Small intestine (tissue), 16 donors: ENCODE measurements at places on chromosomes 2 and 18. TPM values are rescaled to one million over a fixed set of nuclear protein-coding genes. Genes with fewer than 3 reads are reported as not detected.

POTEJ gene
- polyA plus RNA-seq, result 0.10 TPM

DNA sequence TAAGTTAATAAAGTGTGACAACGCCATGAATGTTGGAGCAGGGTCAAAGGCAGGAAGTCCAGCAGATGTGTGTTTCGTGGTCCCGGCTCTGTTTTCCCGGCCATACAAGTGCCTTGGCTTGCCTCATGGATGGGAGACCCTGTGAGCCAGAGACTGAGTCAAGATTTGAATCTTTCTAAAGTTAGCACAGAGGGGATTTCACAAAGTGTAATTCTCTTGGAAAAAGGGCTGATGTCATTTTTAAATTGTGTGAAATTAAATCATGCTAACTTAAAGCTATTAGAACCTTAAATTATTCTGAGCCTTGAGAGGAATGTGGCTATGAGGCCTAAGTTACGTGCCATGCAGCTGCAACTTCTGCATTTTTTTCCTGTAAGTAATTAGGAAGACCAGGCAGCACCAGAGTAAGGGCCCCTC, 38.3 kb upstream of the RALBP1 start:
- no peak for DNase-seq

DNA sequence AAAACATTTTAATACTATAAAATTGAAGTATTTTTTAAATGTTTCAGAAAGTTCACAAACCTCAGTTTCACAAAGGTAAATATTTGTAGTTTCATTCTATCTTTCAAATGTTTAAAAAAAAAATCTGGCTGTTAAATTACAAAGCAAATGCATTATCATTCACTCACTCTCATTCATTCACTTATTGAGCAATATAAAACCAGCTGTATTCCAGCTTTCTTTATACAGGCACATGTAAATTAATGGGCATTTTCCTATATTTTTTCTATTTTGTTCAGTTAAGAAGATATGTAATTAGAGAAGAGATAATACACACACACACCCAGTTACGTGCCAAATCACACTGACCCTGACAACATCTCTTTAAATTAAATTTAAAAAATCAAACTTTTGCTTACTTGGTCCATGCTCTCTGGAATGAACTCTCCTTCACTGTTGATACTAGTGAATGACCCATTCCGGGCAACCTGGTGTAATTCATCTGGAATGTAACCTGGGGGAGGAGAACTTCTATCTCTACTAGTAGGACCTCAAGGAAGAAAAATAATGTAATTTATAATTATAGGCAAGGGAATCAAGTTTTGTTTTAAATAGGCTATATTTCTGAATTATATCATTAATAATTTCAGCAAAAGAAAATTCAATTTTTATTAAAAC, 32.5 kb upstream of the ERCC3 start:
- no peak for DNase-seq

GKN1 gene
- polyA plus RNA-seq, result not detected

- no peak for DNase-seq
These were observed 67.3 kb downstream of the CAMKMT start for GRCh38 chr2:44429034-44429433.

DNA sequence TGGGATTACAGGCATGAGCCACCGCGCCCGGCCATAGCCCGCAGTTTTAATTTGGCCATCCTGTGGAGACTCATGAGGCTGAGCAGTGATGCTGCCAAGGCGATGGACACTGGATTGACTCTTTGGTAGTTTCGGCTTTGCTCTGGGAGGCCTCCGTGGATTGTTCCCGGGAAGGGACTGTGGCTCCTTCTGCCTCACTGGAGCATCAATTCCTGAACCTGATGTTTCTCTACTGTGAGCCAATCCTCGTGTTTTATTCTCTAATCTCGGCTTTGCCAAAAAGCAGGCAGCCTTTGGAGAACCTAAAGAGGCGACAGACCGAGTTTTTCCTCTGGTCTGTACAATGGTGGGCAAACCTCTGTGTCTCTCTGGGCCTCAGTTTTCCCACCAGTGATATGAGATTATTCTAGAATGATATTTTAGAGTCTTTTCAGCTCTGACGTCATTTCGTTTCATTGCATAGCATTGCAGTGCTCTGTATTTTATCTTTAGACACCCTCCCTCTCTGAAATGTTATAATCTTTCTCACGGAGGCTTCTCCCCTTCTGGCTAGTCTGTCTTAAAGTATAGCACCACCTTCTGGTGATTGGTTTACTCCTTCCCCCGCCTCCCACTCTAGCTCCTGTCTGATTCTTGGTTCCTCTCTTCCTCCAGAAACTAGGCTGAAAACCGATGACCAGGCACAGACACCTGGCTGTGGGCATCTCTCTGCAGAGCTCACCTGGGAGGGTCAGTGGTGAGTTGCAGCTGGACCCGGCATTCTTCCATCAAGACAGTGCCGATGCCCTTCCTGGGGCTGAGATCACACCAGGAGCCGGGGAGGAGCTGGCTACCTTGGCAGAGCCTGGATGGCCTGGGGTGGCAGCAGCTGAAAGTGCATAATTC, 341.3 kb downstream of the MYCN start:
- DNase-seq, result peak; percentile 74

MATN3 gene
- 0.25 TPM for polyA plus RNA-seq
